DMS79 treated with DMSO at 0.1 percent for 48 hours (cell line): ENCODE measurements at places on chromosomes 2 and 18.

DNA sequence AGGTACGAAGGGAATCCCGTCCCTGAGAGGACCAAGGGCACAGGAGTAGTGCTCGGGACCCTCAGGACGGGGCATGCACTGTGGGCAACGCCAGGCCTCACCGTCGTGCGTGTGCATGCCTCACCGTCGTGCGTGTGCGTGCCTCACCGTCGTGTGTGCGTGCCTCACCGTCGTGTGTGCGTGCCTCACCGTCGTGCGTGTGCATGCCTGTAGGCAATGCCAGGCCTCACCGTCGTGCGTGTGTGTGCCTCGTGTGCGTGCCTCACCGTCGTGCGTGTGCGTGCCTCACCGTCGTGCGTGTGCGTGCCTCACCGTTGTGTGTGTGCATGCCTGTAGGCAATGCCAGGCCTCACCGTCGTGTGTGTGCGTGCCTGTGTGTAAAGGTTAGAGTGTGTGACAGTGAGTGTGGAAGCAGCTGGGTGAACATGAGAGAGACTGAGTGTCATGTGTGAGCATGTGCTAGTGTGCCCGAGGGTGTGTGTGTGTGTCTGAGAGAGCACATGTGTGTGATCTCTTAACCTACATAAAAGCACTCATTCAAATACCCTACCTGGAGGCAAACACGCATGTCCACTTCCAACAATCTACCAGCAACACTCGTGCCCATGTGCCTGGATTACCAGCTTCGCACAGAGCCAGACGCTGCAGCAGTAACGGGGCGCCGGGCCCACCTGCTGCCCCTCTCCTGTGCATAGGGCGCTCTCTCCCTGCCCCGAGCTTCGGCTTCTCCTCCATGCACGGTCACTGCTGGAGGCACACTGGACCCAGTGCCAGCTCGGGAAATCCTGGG is 36.3 kb downstream of the ZNF516 start:
- no peak for DNase-seq

- no peak for DNase-seq
Observed at GRCh38 chr2:64625299-64626145, 28.2 kb downstream of the SERTAD2 start.

GRCh38 chr2:192286093-192286701 is 91.5 kb upstream of the TMEFF2 start:
- DNase-seq = no peak

DNA sequence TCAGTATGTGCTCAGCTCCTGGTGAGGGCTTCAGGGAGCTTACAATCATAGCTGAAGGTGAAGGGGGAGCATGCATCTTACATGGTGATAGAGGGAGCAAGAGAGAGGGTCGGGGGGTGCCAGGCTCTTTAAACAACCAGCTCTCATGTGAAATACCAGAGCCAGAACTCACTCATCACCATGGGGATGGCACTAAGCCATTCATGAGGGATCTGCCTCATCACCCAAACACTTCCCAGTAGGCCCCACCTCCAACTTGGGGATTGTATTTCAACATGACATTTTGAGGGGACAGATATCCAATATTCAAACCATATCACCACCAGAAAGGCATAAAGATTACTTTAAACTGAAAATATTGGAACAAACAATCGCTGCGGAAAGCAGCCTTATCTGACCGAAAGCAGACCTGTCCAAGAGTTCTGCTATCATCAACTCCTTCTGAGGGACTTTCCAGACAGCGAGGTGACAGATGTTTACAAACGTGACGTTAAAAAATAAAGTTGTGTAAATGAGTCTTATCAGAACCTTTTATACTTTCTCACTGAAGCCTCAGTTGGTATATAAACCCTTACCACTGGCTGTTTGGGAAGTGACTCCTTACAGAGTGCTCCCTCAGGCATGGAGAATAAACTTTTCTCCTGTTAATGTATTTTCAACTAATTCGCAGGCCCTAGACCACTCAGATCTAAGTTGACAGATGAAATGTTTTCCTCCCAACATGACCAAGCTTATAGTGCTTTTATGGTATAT is 35.5 kb upstream of the PTH2R start:
- no peak for DNase-seq

- DNase-seq = no peak
Observed at GRCh38 chr18:26422472-26423162, 125.7 kb downstream of the KCTD1 start.

GRCh38 chr2:196802401-196802800 is 2.9 kb upstream of the GTF3C3 start:
- no peak for DNase-seq

- no peak for DNase-seq
Observed at GRCh38 chr18:36020174-36020711, 47.1 kb downstream of the RPRD1A start.

DNA sequence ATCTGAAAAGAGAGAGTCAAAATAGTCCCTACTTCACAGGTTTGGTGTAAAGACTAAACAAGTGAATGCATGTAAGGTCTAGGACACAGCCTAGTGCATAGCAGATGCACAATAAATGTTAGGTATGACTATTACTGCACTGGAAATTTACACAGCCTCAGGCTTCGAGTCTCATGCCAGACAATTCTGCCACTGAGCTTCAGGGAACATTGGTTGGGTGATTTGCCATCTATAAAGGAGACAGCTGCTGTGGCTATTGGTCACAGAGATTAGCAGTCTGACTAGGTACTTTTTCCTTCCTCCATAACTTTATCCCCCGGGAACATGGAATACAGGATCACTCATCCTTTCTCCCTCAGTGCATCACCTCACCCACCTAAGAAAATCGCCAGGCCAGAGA is 89.2 kb downstream of the FAM124B start:
- DNase-seq = no peak

DNA sequence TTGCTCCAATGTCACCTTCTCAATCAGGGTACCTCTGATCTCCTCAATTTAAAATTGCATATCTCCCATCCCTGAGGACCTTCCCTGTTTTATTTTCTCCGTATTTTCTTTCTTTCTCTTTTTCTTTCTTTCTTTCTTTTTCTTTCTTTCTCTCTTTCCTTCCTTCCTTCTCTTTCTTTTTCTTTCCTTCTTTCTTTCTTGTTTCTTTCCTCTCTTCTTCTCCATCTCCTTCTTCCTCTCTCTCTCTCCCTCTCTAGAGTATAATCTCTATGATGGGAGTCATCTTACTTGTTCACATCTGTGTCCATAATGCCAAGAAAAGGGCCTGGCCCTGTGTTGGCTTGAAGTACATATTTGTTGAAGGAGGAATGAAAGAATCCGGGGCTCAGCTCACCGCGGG is 21.3 kb upstream of the SIX2 start:
- no peak for DNase-seq

DNA sequence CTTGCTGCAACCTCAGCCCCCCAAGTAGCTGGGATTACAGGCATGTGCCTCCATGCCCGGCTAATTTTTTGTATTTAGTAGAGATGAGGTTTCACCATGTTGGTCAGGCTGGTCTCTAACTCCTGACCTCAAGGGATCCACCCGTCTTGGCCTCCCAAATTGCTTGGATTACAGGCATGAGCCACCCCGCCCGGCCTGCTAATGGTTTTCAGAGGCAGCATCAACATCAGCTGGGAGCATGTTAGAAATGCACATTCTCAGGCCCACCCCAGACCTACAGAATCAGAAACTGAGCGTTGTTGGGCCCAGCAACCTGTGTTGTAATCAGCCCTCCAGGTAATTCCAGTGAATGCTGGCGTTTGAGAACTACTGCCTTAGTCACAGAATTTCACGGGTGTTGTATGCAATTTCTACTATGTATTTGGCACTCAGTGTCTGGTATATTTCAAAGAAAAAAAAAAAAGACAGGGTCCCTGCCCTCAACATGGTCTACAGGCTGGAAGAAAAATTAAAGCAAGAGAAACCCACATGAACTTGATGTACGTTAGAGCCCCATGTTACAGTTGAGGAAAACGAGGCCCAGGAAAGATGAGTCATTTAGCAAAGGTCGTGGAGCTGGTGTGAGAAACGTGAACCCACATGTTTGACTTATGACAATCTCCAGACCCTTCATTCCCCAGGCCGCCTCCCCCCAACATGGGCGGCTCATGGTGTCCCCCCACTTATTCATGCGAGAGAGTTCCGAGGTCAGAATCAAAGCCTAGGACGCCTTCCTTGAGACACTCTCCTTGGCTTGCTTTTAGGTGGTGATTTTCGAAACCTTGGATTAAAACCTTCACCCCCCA is 35.3 kb downstream of the SH3BP4 start:
- no peak for DNase-seq

- no peak for DNase-seq
Observed at GRCh38 chr2:160380000-160380570, 113.5 kb downstream of the RBMS1 start.

DNA sequence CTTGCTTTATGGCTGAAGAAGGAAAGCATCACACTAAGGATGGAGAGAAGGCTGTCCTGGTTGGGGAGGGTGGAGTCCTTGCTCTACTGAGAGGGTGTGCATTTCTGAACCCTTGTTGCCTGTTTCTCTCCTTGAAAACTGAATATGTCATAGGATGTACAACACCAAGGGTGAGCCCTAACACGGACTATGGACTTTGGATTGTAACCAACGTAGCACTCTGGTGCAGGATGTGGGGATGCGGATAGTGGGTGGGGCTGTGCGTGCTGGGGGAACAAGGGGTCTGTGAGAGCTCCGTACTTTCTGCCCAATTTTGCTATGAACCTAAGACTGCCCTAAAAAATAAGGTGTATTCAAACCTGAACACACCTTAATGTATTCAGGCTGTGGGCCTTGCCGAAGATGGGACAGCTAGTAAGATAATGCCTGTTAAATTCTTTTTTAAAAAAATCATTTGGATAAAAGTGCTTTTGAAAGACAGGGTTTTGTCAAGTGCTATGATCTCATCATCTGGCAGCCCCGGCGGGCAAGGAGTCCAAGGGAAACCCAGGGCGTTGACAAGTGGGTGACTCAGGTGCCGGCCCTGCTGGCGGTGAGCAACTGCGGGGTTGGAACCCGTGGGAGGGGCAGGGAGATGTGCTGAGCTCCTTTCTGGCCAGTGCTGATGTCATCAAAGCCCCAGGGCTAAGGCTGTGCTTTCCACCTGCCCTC is 54.0 kb downstream of the GATA6 start:
- DNase-seq = peak; percentile 3

GRCh38 chr2:39728941-39729351 is 50.1 kb downstream of the THUMPD2 start:
- no peak for DNase-seq

GRCh38 chr2:53793261-53793660 is 6.4 kb downstream of the ERLEC1 start:
- DNase-seq = no peak

DNA sequence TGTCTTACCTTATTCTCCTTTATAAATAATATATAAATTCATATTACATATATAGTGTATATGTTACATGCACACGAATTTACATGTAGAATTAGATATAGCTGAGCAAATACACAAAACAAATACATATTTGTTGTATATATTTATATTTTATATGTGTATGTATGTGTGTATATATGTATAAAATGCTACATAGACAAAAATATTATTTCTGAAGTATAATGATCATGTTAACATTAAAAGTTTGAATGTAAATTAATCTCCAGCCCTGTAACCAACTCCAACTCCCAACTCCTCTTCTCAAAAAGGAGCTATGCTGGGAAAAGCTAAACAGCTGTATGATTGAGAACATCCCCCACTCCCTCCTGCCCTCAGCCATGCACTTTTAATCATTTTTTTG is 42.7 kb upstream of the RND3 start:
- DNase-seq = no peak

GRCh38 chr2:9519250-9519649 is 36.4 kb downstream of the ADAM17 start:
- DNase-seq = no peak

DNA sequence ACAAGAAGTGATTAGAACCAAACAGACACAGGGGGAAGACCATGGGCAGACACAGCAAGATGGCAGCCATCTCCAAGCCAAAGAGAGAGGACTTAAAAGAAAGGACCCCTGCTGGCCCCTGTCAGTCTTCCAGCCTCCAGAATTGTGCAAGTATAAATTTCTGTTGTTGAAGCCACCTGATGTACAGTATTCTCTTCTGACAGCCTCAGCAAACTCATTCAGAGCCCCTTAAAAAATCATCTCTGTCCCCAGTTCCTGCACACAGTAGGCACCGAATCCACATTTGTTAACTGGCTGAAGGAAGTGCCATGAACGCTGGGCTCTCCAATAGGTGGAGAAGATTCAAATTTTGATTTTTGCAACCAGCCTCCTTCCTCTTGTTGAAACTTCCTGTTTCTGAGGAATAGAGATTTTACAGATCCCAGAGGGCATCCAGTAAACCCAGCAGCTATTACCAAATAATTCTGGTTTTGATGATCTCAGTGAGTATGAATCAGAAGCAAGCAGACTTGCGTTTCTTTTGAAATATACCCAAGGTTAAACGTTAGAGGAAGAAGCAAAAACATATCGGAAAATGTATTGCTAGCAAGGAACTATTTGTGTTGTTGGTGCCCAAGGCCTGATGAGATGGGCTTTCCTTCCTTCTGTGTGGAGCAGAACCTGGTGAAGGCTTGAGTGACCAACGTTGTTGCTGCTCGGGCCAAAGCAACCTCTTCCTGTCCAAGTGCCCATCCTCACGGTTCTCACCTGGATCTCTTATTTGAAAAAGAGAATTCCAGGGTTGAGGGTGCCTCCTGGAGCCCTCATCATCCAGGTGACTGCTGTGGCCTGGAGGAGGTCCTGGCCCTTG is 47.7 kb upstream of the PLB1 start:
- DNase-seq = no peak

DNA sequence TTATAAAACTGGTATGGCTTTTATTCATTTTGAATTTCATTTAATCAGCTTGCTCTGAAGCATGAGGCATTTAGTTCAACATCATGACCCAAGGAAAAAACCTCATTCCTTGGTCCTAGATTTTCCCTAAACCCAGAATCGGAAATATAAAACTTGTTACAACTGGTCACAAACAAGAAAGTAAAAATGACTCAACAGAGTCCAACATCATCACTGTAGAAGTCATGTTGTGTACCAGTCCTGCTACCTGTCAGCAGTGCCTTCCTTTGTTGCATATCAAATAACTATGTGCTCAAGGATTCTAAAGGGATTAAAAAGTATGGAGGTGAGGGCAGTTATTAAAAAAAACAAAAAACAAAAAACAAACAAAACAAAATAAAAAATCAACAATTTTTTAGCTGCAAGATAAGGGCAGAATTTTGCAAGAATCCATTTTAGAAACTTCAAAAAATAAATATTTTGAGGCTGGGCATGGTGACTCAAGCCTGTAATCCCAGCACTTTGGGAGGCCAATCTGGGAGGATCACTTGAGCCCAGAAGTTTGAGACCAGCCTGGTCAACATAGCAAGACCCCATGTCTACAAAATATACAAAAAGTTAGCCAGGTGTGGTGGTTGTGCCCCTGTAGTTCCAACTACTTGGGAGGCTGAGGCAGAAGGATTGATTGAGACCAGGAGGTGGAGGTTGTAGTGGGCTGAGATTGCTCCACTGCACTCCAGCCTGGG is 18.4 kb downstream of the NCKAP1 start:
- no peak for DNase-seq

DNA sequence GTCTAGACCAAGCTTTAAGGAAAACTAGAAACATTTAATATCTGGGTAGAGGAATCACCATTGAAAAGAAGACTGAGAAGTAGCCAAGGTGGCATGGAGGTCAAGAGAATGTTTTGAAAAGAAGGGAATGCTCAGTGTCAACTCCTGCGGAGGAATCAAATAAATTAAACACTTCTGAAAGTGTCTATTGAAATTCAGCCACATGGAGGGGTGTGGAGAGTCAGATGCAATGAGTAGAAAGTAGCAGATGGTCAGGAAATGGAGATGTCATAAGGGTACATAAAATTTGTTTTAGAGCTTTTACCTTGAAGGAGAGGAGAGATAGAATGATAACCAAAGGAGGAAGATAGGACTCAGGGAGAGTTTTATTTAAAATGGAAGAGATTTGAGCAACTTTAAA is 35.1 kb downstream of the NLRC4 start:
- no peak for DNase-seq

- DNase-seq = no peak
Observed at GRCh38 chr2:147331790-147332419, 512.9 kb upstream of the ACVR2A start.

GRCh38 chr2:71240794-71241193 is 13.9 kb upstream of the PAIP2B start:
- DNase-seq = no peak
